ENCODE measurements at places on chromosomes 6 and 20.
A peak's percentile ranks its signal among the peaks of the same experiment; 100 is the strongest.

DNA sequence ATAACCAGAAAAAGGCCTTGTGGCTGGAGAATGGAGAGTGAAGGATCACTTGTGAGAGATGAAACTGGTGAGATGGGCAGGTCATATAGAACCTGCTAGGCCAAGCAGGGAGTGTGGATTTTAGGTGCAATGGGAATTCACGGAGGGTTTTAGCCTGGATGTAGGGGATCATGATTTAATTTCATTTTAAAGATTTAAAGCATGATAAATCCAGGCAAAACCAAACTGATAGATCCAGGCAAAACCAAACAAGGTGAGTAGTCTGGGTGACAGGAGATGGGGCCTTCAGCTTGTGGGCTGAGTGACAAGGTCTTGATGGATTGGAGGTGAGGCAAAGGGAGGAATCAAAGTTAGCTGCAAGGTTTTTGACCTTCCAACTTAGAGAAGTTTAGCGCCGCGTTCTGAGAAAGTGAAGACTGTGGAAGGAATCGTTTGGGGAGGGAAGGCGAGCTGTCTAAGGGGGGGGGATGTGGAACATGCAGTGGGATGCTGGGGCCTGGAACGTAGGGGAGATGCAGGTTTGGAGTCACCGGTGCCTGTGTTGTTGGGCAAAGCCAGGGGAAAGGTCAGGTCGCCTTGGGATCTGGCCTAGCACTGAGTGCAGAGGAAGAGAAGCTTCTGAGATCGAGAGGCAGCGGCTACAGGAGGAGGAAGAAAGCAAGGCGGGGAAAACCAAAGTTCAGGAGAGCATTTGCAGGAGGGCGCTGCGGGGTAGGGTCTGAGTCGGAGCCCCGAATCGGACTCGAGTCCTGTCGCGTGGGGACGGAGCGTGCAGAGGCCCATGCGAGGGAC is 1.3 kb upstream of the PLCG1 start:
- no peak for DNase-seq

- DNase-seq: no peak
These were observed 247.0 kb downstream of the ESR1 start for GRCh38 chr6:152054441-152054840.

DNA sequence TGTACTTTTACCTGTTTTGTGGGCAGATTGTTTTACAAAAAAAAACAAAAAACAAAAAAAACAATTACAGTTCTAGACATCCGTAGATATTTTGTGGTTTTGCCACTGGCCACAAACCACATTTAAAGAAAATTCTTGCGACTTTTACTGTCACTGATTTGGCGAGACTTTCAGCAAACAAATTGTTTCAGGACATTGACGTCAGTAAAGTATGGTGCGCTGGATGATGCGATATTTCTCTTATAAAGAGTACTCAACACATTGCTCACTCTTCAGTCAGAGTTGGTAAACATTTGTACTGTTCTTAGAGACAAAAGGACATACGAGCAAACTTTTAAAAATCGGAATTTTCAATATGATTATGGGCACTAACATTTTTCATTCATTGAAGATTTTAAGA is 229.8 kb downstream of the HAO1 start:
- DNase-seq: no peak

DNA sequence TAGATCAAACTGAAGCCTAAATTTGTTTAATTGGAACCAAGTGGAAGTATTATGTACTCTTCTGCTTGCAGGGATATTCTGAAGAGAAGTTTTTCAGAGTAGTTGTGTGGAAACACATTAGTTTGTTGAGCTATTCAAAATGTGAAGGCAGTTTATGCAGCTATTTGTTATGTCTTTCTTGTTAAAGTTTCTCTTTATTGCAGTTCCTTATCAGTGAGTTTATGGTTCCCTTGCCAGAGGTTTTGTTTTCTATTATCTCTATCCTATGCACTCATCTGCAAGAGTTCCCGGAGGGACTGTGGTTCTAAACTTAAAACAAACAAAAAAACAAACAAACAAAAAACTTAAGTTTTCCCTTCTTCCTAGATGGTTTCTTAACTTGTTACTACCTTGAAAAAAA is 143.7 kb upstream of the SLC22A16 start:
- no peak for DNase-seq

DNA sequence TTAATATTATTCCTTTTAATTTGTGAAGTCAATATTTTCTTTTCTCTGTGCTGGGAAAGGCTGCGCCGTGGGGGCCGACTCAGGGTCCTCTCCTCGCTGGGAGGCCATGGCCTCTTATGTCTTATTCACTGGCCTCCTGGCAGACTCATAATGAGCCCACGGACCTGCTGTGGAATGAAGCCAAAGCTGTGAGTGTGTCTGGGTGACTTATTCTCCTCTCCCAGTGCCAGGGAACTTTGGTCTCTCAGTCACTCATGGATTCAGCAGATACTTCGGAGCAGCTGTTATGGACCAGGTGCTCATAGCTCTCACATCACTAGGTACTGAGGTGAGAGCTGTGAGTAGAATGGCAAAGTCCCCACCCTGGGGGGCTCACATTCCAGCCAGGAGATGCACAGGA is 297.6 kb downstream of the CDH26 start:
- no peak for DNase-seq

DNA sequence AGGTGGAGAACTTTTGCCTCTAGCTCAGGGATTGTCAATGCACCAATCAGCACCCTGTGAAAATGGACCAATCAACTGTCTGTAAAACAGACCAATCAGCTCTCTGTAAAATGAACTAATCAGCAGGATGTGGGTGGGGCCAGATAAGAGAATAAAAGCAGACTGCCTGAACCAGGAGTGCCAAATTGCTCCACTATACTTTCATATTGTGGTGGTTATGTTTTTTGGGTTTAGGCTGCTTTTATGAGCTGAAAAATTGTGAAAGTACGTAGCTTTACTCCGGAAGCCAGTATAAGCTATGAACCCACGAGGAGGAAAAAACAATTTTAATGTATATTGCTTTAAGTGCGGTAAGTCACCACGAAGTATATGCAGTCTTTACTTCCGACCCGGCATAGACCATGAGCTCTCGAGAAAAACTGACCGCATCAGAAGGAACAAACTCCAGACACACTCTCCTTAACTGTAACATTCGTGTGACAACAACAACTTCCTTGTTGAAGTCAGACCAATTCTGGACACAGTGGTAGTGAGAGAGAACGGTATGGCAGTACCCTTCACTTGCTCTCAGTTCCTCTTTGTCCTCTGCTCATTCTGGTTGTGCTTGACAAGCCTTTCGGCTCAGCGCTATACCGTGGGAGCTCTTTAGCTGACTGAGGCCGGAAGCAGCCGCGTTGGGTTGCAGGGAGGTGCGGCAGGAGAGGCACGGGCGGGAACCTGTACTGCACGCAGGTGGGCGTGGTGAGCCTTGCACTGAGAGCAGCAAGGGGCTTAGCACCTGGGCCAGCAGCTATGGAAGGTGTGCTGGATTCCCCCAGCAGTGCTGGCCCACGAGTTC is 81.9 kb upstream of the E2F3 start:
- DNase-seq: peak; percentile 30

GRCh38 chr20:50038574-50038991 is 55.8 kb downstream of the SNAI1 start:
- no peak for DNase-seq

DNA sequence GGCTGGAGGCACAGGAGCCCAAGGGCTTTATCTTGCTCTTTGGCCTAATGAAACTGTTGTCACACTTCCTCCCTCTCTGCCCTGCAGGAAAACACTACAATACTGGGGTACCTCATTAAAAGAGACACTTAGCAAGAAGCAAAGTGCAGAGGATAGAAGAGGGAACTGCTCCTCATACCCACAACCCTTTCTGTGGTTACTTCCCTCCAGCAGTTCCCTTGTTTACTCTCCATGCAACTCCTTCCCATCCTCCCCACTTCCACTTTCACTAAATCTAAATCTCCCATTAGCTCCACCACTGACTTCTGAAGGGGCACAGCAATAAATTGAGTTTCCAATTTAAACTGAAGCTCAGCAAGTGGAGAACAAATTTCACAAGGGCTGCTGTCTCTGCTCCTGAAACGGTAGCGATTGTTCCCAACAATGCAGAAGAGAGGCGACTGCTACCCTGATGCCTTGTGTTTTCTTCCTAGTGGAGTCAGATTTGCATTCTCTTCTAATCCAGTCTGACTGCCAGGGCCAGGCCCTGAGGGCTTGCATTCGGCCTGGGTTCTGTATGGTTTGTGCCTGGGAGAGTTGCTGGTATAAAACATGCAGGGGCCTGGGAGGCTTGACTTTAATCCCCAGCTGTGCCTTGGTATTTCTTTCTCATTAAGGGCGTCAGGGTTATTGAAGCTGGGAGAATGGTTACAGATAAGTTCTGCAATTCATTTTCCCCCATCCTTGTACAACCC is 454.7 kb downstream of the TFAP2B start:
- DNase-seq: no peak

- DNase-seq: no peak
These were observed 41.7 kb downstream of the ARFGEF2 start for GRCh38 chr20:48962976-48963771.

DNA sequence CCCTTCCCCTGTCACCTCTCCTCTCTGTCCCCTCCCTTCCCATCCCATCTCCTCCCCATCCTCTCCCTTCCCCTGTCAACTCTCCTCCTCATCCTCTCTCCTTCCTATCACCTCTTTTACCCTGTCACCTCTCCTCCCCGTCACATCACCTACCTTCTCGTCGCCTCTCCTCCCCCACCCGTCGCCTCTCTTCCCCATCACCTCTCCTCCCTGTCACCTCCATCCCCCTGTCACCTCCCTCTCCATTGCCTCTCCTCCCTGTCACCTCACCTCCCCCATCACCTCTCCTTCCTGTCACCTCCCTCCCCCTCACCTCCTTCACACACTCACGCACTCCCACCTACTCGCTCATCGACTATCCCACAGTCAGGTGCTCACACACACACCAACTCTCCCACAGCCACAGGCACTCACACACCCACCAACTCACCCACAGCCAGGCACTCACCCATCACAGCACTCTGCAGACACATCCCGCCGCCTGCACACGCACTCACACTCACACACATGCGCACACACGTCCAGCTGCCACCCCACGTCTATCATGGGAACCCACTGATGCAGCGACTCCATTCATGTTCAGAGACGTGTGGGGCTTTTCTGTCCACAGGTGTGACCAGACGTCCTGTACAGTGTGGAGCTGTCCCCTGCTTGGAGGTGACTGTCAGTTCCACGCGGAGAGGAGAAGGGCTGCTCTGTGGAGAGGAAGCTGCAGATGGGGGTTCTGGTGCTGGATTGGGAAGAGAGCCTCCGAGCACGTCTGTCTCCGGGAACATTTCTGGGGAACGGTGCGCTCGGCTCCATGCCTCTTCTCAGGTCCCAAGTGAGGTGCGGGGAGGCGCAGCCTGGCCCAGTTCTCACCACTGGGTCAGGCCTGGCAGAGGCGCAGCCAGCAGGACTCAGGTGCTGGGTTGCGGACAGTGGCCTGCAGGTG is 184.3 kb downstream of the TTLL2 start:
- no peak for DNase-seq

DNA sequence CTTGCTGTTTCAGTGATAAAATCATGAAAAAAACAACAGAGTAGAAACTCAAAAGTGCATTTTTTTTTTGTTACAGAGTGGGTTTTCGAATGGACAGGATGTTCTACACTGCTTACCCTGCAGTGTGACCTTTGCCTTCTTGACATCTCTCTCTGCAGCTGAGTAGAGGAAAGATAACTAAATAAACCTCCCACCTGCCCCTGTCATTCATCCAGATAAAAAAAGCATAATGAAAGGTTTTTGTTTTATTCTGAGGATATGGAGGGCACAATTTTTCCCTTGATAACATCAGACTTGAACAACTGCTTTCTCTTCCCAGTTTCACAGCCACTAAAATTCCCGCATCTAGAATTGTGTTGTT is 193.6 kb upstream of the FOXQ1 start:
- no peak for DNase-seq

DNA sequence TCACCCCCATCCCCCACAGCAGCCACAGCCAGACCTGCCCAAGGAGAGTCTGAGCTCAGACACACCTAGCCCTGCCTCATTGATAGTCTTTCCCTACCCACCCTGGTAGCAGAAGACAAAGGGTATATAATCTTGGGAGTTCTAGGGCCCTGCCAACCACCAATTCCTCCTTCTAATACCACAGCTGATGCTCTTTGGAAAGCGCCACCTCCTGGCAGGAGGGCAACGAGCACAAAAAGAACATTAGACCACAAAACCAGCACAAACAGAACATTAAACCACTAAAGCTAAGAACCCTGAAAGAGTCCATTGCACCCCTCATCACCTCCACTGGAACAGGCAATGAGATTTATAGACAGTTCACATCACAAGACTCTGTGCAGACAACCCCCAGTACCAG is 195.8 kb upstream of the FUT9 start:
- no peak for DNase-seq

DNA sequence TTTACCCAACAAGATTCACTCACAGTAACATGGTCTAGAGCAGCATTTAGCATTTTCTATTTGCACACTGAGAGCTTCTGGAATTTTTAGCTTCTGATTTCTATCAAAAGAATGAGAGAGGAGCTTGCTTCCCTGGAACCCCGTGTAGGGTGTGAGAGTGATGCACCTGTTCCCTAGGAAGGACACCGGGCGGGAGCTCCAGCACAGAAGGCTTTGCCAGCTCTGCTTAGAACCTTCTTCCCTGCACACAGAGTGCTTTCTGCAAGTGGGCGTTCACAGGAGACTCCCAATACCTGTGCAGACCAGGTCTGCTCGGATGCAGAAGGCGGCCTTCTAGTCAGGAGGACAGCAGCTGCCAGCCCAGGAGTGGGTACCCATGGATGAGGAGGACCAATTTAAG is 217.3 kb downstream of the TBXT start:
- no peak for DNase-seq

- no peak for DNase-seq
These were observed 81.9 kb downstream of the FIG4 start for GRCh38 chr6:109772883-109773431.

DNA sequence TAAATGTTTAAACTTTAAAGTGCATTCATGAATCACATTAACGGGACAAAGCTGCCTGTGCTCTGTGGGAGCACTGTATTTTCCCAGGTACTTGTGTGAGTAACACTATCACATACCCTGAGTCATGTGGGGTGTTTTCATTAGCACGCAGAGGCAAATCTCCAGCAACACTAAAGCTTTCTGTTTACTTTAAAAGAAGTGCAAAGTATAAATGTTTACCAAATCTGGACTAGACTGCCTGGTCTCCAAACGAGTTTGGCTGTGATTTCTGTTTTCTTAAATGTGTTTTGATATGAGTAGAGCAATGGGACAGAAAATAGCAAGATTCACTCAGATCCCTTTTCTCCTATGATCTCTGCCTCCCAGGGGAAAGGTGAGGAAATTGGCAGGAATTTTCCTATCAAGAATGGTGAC is 28.8 kb upstream of the RIPPLY2 start:
- no peak for DNase-seq

DNA sequence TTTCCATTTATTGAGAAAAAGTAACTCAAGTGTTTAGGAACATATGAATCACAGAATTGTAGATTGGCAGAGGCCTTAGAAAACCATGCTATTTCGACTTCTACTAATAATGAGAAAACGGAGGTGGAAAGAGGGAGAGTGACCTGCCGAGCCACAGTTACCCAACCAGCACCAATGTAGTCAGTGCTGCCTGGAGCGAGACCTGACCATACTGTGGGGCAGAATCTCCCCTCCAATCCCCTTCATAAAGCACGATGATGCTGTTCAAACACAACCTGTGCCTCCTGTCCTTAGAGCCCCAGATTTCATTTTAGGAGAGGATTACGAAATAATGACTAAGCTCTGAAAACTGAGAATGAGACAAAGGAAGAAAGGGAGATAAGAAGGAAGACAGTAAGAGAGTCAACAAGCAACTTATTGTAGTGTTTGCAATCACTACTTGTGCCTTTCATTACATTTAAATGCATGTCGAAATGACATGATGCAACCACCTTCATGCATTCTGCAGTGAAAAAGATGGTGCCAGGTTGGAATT is 70.6 kb downstream of the ATXN1 start:
- no peak for DNase-seq

- no peak for DNase-seq
These were observed 248.2 kb downstream of the TBX18 start for GRCh38 chr6:84516154-84516553.
